SJSA1 (cell line): ENCODE measurements at places on chromosomes 11 and 22.

- no peak for DNase-seq
Observed at GRCh38 chr11:41289408-41289807, 170.0 kb downstream of the LRRC4C start.

- DNase-seq: no peak
Observed at GRCh38 chr22:21641417-21641788, 699 bp upstream of the SDF2L1 start.

- DNase-seq: no peak
Observed at GRCh38 chr11:92667486-92668152, 301.8 kb upstream of the MTNR1B start.

DNA sequence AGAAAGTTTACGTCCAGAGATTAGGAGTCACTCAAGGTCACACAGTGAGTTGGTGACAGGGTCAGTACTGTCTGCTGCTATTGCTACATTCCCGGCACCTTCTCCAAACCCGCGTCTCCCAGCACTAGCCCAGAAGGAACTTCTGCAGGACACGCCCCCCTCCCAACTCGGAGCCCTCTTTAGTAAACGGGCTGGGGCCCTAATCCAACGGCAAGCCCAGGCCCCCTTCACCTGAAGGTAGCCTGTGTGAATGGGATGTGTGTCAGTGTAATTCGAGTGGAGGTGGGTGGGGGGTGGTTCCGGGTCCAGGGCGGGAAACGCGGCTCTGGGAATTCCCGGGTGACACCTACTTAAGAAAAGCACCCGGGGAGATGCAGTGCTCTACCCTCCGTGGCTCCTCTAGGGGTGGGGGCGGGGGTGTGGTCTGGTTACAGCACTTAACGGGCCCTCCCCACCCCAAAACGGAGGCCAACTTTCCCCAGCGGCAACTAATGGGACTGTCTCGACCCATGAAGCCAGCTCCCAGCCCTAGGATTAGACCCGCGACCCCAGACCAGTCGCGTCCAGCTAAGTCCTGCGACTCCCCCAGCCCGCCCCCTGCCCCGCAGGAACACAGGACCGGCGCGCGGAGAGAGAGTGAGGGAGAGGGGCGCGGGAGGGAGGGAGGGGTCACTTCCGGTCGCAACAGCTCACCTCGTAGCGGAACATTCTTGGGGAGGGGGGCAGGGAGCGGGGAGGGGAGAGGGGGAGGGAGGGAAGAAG is 468 bp downstream of the PATL1 start:
- DNase-seq: peak; percentile 71

GRCh38 chr11:104999721-105000120 is 23.2 kb downstream of the CASP5 start:
- DNase-seq: no peak

- no peak for DNase-seq
Observed at GRCh38 chr22:46230262-46230901, 19.7 kb downstream of the CDPF1 start.

- DNase-seq: no peak
Observed at GRCh38 chr11:68912254-68912653, 8.6 kb downstream of the IGHMBP2 start.

- DNase-seq: no peak
Observed at GRCh38 chr11:101436511-101437142, 147.2 kb downstream of the TRPC6 start.

- DNase-seq: no peak
Observed at GRCh38 chr11:130102301-130103249, 32.9 kb downstream of the APLP2 start.

- DNase-seq: no peak
Observed at GRCh38 chr11:3225159-3225758, 6.6 kb upstream of the MRGPRG start.

DNA sequence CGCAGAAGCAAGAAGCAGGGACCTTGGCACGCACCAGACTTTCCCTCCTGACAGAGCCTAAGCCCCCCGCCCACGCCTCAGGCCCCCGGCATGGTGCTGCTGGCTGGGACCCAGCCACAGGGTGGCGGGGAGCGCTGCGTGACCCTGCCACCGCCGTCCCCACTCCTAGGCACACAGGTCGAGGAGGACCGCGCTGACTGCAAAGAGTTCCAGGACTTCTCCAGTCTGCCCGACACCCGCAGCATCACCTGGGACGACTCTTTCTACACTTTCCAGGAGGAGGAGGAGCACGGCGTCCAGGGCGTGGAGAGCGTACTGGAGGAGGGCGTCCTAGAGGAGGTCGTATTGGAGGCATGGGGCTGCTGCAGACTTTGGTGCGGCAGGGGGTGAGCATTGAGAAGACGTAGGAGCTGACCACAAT is 103.7 kb downstream of the TRIM51G start:
- no peak for DNase-seq

- DNase-seq: no peak
Observed at GRCh38 chr11:12393691-12394090, 16.3 kb downstream of the PARVA start.

- DNase-seq: no peak
Observed at GRCh38 chr11:46141597-46141996, 20.3 kb upstream of the PHF21A start.

DNA sequence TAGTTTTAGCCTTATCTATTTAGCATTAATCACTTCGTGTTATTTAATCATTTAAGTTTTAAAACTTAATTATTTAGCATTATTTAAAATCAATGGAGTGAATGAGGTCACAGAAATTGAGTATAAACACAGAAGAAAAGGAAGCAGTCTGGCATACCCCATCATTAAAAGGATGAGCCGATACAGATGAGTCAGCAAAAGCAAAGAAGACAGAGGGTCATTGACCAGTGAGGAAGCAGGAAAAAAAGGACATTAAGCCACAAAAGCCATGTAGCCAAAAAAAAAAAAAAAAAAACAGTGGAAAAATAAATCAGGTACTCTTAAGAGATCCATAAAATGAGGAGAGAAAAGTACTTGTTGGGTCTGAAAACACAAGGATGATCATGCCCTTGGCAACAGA is 71.5 kb downstream of the TYR start:
- no peak for DNase-seq

DNA sequence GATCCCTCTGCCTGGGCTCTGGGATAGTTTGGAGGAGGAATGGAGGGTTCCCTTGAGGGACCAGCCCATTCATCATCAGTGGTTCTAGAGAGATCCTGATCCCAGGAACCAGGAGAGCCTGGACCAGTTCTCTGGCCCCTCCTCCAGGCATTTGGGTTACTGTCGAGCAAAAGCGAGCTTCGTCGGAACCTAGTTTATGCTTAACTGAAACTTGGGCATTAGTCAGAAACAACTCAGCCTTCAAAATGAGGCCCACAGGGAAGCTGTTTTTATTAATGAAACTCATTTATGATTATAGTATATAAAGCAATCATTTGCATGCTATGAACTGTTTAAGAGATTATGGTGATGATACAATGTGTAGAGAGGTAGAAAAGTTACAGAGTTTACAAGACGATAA is 61.4 kb downstream of the LIF start:
- peak; percentile 60 for DNase-seq

DNA sequence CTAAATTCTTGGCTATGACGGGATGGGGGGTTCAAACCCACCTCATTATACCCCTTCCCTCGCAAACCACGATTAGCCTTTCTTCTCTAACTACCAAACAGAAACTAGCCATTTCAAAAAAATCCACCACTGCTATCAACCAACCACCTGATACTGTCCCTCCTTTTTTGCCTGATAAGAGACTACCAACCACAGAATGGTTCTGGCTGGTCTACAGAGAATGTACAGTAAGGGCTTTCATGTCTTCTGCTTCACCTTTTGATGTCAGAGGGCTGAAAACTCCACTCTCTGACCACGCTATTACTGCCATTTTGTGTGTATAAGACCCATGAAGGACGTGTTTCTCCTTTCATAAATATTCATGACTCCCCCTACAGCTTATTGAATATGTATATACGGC is 19.1 kb downstream of the RIC3 start:
- no peak for DNase-seq

DNA sequence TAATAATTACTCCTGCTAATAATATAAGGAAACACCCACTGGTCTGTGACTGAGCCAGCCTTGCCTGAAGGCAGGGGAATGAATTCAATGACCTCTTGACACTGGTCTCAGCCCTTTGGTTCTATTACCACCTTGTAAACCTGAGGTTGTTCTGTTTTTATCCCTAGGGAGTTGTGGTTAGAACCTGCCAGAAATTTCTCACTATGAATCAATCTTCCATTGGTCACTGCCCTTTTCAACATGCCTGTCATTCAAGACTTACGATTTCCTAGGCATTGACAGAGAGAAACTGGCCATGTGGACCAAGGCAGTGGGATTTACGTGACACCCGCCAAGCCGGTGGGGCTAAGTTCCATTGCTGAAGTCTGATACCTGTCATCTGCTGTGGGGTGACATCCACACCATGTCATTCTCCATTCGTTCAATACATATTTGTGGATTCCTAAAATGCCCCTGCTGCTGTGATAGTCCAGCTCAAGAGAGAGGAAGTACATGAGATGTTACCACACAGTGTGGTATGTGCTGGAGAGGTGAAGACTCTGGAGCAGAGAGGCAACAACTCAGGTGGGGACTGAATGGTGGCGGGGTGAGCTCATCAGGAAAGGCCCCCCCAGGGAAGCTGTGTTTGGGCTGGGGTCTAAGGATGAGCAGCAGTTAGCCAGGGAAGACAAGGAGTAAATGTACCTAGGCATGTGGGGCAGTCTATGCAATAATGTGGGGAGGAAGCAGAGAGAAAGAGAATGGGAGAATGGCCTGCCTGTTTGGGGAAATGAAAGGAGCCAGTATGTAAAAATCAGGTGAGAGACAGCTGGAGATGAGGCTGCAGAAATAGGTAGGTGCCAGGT is 15.2 kb upstream of the EHF start:
- DNase-seq: no peak

GRCh38 chr11:134226806-134227325 is 2.4 kb downstream of the VPS26B start:
- no peak for DNase-seq
